ENCODE measurements at places on chromosomes 3 and 15.
A peak's percentile ranks its signal among the peaks of the same experiment; 100 is the strongest.

DNA sequence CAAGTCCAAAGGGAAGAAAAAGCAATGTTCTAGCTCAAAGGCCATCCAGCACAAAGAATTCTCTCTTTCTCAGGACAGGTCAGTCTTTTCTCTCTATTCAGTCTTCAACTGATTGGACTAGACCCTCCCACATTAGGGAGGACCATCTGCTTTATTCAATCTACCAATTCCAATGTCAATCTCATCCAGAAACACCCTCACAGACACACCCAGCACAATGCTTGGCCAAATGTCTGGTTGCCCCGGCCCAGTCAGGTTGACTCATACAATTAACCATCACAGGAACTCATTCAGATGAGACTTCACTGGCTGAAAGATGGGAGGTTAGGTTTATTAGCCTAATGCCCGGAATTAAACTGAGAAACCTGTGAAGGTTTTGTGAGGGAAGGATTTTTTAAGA lies 32.4 kb downstream of the ACAN start:
- DNase-seq: no peak

- no peak for DNase-seq
Measured at GRCh38 chr3:167361948-167362347, 18.1 kb downstream of the ZBBX start.

- DNase-seq: peak; percentile 26
Measured at GRCh38 chr3:129161860-129162271, 1.0 kb upstream of the ISY1 start.

GRCh38 chr3:136931606-136932005 lies 26.2 kb upstream of the IL20RB start:
- DNase-seq: peak; percentile 64

GRCh38 chr3:83426300-83426699 lies 1532.5 kb upstream of the CADM2 start:
- DNase-seq: no peak

DNA sequence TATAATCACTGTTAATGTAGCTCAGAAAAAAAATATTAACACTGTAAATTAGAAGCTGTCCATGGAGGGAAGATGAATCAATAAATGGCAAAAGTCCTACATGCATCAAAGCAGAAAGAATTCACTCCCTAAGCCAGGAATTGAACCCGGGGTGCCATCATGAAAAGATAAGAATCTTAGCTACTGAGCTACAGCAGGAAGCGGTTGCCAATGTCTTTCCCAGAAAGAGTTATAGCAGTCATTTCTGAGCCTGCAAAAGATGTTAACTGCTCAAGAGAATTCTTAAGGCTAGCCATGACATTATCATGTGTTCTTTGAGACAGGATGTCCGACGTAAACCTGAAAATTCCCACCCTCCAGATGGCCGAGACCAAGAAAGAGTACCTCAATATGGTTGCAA lies 47.4 kb upstream of the MKRN3 start:
- DNase-seq: no peak

- DNase-seq: no peak
Measured at GRCh38 chr3:37542772-37543449, 318.8 kb upstream of the CTDSPL start.

DNA sequence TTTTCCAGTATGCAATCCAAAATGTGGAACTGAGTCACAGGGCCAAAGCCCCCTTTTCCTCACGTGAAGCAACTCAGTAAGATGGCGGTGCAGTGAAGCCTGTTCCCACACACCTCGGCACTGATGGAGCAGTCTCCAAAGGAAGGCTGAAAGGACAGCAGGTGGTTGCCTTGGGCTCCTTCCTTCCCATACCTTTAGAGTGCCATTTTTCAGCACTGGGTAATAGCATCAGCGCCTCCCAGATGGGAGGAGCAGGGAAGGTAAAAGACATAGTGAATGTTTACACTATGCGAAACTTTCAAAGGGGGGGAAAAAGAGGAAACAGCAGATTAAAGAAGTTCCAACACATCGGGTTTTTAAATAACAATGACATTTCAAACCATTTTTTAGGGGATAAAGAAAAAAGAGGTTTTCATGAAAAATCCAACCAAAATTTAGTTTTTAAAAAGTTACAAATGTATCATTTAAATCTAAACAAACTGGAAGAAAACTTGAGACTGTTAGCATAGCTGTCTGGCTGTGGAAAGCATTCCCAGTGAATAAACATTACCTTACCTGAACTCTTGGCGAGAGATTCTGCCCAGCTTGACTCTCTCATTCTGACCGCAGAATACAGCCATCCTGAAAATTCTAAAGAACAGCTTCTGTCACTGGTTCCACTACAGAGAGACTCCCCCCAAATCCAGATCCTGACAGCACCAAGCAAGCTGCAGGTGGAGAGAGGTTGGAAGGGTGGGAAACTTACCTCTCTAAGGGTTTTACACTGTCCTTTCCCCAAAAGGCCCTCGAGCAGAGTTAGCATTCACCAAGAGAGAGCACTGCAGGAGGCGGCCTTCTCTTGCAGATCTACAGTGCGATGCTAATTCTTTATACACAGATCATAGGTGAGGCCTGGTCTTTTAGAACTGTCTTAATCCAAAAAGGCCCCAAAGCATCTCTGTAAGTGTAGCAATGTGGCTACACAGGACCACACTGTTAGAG lies 32.6 kb downstream of the ABCC5 start:
- no peak for DNase-seq

DNA sequence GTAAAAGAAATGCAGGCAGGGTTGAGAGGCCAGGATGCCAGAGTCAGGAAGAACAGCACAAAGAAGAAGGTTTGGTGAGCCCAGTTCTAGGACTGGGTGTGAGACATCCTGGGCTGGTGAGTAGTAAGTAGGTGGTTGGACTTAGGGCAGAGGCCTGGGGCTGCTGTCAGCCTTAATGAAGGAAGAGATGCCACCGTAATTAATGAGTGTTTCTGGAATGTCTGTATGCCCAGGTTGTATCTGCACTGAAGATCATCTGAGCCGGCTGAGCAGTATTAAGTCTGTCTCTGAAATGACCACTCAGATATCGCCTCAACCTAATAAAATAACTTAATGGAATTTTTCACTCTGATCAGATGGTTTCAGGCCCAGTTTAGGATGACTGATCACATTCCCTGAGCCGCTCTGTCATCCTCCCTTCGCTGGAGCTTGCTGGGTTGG lies 532.9 kb upstream of the IL12A start:
- DNase-seq: no peak

- no peak for DNase-seq
Measured at GRCh38 chr3:89052386-89052785, 55.0 kb upstream of the EPHA3 start.

DNA sequence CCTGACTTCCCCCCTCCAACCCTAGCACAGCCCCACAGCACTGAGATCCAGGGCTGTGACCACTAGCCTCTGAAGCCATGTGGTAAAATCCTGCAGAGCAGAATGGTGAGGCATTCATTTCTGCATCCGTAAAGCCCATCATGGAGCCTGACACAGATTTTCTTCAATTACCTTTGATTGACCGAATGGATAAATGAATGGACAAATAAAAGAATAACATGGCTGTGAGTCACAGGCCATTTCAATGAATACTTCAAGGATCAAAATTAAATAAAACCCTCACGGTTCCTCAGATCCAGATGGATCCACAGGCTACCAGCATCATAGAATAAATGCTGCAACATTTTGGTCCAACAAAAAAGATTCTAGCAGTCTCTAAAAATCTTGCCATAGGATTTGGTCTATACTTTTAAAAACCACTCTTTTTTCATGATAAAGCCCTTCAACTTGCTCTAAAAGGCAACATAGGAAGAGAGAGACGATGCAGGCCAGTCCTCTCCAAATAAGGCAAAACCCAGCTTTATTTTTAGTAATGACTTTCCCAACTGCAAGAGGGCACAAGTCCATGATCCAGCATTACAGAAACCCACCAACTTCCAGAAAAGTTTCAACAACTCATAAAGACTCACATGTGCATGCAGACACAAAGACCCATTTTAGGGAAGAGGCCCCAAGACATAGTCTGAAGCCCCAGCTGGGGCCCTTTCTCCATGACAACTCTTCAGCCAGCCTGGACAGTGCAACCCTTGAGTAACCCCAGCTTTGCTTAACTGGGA lies 52.4 kb upstream of the MRPS22 start:
- DNase-seq: no peak

- DNase-seq: no peak
Measured at GRCh38 chr3:27939521-27939920, 217.4 kb upstream of the EOMES start.

DNA sequence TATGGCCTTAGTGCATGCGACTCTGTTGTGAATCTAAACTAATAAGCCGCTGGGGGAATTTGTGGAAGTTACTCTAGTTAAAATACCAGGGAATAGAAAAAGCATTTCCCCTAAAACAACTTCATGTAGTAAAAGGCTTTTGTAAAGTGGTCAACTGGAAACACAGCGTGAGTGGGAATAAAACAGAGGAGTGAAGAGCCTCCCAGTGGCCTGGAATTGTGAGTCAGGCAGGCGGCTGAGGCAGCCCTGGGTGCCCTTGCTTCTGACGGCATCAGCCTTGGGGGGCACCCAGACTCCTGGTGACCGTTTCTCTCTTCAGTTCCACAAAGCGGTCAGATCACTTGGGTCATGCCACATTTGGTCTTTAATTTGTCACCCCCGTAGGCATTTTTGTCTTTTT lies 108.4 kb downstream of the GHSR start:
- no peak for DNase-seq

DNA sequence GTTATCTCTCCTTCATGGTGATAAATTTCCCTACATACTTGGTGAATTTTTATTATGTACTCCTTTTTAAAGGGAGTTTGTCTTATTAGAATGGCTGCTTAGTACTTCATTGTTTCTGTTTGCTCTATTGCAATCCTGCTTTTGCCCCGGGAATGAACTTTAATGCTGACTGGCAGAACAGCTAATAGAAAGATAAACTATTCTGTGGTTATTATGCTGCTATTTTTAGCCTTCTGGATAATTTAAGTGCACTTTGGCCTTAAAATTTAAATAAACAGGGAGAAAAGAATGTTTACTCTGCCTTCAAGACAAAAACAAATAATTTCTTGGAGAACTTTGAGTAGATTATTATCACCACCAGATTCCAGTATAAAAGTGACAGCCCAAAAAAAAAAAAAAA lies 413.8 kb upstream of the CCDC54 start:
- no peak for DNase-seq

DNA sequence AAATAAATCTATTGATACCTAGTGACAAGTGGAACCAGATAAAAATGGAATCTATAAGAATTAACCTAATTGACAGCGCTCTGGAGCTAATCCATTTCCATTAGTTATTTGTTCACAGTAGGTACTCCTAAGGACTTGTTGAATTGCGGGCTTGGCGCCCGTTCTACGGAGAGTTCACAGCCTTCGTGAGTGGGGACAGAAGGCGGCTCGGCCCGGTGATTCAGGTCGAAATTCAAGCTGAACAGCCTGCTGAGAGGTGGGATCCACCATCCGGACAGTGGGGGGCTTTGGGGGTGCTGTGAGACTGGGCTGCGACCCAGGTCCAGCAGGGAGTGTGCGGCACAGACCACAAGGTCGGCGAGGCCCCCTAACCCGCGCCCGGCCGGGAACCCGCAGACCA lies 779 bp upstream of the CTNNB1 start:
- DNase-seq: peak; percentile 35

GRCh38 chr3:190172751-190173150 lies 52.1 kb upstream of the P3H2 start:
- no peak for DNase-seq

GRCh38 chr15:56428821-56429458 lies 36.0 kb downstream of the MNS1 start:
- peak; percentile 51 for DNase-seq

- DNase-seq: no peak
Measured at GRCh38 chr3:77686560-77686959, 646.7 kb downstream of the ROBO2 start.

GRCh38 chr3:42421818-42422796 lies 11.7 kb upstream of the LYZL4 start:
- DNase-seq: no peak

DNA sequence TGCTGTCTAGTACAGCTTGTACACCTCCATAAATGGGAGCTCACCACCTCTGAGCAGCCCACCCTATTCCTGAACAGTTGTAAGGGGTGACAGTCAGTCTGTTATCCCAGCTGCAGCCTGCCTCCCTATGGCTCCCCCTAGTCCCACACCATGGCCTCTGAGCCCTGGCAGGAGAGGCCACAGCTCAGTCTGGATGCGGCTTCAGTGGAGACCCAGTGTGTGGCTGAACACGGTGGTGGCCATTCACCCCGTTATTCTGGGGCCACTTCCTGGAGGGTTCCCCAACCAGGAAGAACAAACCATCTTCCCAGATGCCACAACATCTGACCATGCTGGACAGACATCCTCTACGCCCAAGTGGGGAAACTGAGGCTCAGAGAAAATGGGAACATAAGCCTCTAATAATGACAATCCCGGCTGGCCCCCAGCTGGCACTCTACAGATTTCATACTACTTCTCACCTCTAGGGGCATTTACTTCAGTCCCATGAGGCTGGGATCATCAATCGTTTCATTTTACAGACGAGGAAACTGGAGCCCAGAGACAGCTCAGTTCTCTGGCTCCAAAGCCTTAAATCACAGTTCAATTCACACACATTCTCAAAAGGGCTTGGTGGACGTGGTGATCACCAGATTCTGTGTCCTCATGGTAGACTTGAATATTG lies 9.2 kb upstream of the GRIP2 start:
- DNase-seq: peak; percentile 32

DNA sequence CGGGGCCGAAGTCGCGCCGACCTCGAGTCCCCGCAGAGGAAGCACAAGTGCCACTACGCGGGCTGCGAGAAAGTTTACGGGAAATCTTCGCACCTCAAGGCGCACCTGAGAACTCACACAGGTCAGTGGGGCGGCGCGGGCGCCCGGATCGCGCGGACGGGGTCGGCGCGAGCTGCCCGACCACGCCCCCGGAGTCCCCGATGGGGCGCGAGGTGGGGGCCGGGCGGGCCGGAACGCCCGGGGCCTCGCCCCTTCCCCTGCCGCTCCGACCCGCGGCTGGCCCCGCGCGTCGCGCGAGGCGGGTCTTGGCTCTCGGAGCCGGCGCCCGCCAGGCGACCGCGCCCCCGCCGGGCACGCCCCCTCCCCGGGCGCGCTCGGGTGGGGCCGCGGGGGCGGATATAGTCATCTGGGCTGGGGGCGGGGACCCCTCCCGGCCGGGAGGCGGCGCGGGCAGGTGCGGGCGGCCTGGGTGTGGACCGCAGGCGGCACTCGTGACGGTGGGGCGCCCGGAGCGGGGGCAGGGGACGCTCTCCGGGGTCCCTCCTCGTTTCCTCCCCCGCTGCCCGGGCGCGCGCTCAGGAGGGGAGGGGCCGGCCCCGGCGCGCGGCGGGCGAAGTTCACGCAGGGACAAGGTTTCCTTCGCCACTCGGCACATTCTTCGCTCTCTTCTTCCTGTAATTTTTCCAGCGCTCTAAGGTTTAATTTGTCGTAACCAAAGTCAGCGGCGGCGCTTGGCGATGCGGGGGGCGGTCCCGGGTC lies 1.2 kb downstream of the KLF13 start:
- DNase-seq: peak; percentile 67

Data from suppressor macrophage treated with lipopolysaccharide for 4 hours (primary cell).